ENCODE measurements at places on chromosomes 1 and 21.

GRCh38 chr21:44647222-44647552 is 973 bp downstream of the KRTAP10-11 start:
- no peak for DNase-seq

DNA sequence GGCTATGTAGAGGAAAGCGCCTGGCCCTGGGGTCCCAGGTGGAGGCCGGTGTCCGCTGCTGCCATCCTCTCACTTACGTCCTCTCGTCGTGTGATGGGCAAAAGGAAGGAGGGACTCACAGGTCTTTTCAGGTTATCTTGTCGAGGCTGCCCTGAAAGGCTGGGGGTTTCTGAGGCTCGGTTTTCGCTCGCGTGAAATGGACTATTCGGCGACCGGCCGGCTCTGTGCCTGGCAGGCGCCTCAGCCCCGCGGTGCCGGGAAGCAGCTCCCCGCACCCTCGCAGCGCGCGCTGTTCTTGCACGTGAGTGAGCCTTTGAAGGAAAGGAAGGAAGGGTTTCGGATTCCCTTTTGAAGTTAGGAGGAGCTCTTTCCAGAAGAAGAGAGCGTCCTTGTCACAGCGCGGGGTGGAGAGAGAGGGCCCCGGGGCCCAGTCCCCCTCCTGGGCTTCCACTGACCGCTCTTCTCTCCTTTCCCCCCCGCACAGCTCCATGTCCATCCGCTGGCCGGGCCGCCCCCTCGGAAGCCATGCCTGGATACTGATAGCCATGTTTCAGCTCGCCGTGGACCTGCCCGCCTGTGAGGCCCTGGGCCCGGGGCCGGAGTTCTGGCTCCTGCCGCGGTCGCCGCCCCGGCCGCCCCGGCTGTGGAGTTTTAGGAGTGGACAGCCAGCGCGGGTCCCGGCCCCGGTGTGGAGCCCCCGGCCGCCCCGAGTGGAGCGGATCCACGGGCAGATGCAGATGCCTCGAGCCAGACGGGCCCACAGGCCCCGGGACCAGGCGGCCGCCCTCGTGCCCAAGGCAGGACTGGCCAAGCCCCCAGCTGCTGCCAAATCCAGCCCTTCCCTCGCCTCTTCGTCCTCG is 57.2 kb downstream of the AJAP1 start:
- no peak for DNase-seq

DNA sequence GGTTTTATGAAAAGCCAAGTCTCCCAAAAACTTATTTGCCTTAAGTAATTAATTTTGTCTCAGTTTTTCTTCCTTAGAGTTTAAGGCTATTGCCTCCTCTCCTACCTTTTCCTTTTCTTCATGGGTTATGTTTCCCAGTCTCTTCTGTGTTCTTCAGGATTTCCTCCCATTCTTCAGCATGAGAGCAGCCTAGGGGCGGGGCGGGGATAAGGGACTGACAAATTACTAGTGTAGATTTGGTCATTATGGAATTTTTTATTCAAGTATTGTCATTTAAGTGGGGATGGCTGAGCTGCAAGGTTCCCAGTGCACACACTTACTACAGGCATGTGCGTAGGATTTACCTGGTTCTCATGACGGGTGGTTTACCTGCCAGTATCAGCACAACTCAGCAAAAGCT is 35.2 kb upstream of the PIGV start:
- DNase-seq, result no peak

DNA sequence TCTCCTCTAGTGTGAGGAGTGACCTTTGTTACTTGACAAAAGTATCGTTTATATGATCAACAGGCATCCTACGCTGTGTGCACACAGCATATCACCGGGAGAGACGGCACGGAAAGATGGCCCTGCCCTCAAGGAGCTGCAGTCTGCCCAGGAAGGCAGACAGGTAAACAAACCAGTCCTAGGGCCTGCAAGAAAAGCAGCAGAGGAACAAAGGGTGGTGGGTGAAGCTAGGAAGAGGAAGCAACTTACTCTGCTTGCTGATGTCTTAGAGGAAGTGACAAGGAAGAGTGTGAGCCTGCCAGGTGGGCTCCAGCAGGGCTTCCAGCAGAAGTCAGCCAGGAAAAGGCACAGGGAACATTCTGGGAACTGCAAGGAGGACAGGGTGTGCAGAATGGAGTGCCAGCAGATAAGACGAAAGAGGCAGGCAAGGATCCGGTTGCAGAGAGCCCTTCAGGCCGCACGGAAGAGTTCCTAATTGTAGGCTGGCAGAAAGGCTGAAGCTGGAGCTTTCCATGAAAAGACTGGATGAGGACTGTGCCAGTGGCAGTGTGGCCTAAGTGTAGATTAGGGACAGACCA is 106.7 kb downstream of the SLC45A1 start:
- DNase-seq, result no peak

DNA sequence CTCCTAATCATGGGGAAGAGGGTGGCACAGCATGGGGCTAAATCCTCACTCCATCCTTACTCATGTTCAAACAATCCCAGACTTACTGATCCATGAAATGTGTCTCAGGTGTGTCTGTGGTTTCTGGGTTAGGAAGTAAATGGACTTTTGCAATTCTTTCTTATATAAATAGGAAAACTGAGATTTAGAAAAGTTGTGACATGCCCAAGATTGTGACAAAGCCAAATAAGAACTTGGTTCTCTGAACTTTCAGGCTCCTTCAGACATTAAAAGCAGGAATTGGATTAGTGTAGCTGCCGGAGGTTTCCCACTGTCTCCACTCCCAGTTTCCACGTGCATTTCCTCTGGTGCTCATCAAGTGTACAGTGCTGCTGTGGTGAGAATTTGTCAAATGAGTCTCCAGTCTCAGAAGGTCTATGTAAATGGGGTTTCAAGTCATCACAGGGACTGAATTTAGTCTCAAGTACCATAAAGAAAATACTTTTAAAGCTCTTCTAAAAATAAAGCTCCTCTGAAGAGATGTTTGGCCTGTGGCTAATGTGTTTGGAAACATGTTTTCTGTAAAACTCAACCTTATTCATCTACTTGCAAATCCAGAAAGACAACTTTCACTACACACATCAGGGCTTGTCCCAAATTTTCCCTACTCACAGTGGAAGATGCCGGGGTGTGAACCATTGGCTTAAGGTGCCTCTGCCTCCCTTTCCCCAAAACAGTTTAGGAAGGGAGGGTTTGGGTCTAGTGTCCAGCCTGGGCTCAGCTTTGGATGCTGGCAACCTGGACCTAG is 115.2 kb downstream of the NGF start:
- DNase-seq, result no peak

DNA sequence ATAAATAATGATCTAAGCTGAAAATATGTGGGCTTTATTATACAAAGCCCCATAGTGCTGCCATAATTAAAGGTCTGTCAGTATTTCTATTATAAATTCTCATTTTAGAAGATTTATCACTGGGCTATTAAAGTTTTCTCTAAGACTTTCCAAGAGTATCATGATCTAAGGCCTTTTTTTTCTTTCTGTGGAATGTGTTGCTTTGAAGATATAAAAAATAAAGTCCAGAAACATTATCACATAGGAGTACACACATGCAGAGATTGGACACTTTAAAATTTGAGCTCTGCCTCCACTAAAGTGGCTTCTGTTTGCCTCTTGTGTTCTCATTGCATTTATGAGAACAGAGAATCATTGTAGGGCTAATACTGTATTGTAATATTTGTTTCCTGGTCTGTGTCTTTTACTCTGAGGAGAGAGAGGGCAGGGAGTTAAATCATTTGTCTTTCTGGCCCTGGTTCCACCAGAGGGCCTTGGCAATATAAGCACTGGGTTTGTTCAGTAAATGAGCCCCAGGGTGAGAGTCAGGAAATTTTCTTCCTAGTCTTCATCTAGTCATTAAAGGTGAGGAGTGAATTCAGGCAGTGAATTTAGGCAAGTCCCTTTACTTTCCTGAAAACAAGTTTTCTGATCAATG is 70.2 kb downstream of the NFIA start:
- no peak for DNase-seq

DNA sequence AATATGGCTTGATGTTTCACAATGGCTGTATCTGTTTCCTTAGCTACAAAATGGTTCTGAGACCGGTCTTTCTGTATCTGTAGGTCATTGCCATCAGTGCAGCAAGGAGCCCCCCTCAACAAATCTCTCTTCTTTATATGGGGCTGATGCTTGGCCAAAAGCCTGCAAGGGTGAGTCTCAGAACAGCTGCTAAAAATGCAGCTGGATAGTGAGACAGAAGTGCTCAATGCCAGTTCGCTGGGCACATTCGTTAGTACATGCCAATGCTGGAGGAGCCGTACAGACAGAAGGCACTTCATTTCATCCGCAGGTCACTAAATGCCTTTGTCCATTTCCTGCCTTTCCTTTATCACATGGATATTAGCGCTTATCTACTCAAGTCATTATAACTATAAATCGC is 67.3 kb downstream of the RUNX1 start:
- no peak for DNase-seq

GRCh38 chr1:26353210-26353859 is 595 bp downstream of the CRYBG2 start:
- DNase-seq, result no peak

DNA sequence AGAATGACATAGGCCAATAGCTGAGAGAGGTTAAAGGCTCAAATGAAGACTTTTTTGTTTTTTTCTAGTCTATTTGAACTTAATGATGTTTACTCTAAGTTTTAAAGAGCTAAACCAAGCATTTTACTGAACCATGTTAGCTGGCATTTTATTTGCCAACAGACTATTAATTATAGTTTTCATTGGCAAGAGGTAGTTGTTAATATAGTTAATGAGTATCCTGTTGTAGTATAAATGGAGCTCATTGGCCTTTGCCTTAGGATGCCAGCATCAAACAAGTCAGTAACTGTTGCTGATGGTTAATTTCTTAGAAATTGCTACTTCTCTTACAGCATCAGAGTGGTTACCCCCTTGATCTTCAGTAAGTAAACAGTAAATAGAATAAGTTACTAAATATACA is 339.0 kb upstream of the B3GALT2 start:
- DNase-seq, result no peak

- DNase-seq, result no peak
Observed at GRCh38 chr1:233459968-233460367, 132.4 kb downstream of the MAP3K21 start.

DNA sequence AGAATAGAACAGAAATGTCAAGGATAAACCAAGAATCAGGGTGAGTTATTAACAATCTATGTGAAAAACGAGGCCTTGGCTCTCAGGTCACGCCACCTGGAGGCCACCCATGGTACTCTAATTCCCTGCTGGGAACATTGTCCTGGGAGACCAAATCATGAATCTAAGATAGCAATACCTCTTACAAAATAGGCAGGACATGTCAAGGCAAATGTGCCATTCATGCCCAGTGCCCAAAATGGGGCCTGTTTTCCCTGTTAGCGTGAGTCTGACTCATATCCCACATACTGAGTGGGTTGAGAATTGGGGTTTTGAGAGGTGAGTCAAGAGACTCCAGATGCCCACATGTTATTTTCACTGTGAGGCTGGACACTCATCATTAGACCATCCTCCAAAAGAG is 380.8 kb downstream of the HHIPL2 start:
- DNase-seq, result no peak

DNA sequence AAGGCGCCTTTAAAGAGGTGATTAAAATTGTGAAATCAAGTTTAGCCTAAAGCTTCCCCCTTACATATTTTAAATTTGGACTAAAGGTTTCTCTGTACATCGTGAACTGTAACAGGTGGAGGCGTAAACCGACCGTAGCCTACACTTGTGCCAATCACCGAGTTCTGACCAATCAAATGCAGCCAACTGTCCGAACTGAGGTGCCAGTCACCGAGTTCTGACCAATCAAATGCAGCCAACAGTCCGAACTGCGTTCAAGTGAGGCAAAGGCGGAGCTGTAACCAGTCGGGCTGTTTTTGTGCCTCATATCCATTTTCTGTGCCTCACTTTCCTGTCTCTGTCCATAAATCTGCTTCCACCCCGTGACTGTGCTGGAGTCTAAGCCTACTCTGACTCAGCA is 7.4 kb downstream of the TFF1 start:
- no peak for DNase-seq

GRCh38 chr1:82924666-82925065 is 1074.3 kb downstream of the TTLL7 start:
- DNase-seq, result no peak

DNA sequence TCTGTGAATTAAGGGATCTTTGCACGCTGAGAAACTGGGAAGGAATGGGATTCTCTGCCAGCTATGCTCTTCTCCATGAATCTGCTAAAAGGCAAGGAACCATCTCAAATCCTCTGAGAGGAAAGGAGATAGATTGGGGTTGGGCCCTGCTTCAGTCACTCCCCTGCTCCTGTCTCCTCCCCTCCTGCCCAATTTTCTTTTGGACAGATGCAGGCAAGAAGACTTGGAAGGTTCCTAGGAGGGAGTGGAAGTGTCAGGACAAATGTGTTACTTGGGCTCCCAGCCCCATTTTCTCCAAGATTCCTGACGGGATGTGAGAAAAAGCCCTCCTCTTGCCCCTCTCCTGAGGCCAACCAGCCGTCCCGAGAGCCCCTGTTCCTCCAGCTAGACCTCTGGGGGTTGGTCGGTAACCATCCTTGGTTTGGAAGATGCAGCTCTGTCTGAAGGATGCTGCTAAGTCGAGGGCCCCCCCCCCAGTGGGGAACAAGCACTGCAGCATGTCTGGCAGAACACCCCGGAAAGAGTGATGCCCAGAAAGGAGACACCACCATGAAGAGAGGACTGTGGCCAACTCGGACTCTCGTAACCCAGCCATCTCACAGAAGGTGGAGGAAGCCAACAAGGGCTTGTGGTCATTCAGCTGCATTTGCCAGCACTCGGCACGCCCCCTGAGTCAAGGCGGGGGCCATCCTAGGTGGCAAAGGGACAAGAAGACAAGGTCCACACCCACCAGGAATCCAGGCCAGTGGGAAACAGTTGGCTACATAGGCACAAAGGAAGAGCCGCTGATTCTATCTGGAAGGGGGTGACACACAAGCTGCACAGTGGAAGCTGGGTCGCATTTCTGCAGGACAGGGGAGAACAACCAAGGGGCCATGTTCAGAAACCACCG is 43.7 kb downstream of the CDK18 start:
- DNase-seq, result no peak

GRCh38 chr1:64473367-64473766 is 3.4 kb downstream of the CACHD1 start:
- no peak for DNase-seq

- no peak for DNase-seq
Observed at GRCh38 chr1:157234705-157235273, 96.6 kb upstream of the ETV3 start.

DNA sequence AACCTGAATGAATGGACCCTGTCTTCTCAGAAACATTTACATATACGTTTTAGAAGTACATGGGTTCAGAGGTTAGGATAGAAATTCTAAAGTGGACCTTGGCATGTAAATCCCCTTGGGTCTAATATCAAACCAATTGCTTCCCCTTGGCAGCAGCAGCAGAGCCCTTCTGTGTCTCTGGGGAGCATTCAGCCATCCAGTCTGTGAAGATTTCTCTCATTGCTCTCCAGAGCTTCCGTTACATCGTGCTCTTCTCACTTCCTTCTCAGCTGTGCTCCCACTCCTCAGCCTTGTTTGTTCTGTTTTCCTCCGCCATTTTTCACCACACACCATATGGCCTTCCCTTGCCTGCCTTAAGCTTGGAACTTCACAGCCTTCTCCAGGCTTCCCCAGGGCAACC is 61.5 kb upstream of the ATP1B1 start:
- DNase-seq, result no peak

GRCh38 chr1:12587981-12588640 is 29.9 kb downstream of the DHRS3 start:
- DNase-seq, result no peak

GRCh38 chr1:225658041-225658440 is 5.1 kb upstream of the ENAH start:
- no peak for DNase-seq

All from stimulated activated CD8-positive, alpha-beta memory T cell treated with anti-CD3 and anti-CD28 coated beads, Interleukin-4, amount 100 ng/mL, for 4 hours (primary cell).